ENCODE measurements at places on chromosomes 16 and 17. TPM values are rescaled to one million over a fixed set of nuclear protein-coding genes. Genes with fewer than 3 reads are reported as not detected.

- DNase-seq: no peak
Measured at GRCh38 chr17:48746916-48747444, 18.4 kb upstream of the HOXB13 start.

DNA sequence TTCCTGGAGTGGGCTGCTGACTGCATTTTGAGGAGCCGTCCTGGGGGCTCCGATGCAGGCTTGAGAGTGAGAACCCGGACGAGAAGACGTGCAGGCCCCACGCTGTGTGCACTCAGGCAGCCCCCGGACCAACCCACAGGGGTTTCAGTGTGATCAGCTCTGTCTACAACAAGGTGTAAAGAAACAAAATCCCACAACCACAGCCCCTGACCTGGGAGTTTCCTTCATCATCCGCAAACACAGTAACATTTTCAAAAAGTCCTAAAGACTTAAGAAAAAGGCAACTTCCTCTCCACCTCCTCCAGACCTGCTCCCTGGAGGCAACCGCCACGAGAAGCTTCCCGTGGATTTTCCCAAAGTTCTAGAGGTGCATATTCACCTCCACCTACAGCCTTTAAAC, 15.4 kb upstream of the MEAK7 start:
- DNase-seq: peak; percentile 77

DNA sequence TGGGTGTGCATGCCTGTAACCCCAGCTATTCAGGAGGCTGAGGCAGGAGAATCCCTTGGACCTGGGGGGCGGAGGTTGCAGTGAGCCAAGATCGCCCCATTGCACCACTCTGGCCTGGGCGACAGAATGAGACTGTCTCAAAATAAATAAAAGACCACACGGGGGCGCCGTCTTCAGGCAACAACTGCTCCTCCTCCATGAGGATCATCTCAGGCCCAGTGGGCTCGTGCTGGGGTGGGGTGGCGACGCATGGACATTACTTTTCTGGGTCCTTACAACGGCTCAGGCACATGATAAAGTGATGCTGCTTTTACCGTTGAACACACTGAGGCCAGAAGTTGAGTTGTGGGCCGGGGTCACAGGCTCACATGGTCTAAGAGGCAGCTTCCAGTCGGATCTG, 56.2 kb downstream of the PRMT7 start:
- peak; percentile 80 for DNase-seq

DNA sequence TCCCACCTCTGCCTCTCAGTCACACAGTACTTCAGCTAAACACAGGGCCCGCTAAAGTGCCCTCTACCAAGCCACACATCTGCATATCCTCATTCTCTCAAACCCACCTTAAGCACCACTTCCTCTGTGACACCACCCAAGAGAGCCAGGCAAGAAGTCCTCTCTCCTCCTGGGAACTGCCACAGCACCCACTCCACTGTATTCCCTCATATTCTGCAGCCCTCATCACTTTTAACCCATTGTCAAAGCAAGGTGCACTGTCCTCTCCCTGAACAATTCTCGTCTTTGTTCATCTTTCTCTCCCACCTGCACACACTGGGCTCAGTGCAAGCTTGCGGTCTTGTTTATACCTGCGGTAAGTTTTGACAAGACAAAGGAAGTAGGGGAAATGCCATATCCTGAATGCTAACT, 13.6 kb downstream of the CHD9 start:
- peak; percentile 43 for DNase-seq

DNA sequence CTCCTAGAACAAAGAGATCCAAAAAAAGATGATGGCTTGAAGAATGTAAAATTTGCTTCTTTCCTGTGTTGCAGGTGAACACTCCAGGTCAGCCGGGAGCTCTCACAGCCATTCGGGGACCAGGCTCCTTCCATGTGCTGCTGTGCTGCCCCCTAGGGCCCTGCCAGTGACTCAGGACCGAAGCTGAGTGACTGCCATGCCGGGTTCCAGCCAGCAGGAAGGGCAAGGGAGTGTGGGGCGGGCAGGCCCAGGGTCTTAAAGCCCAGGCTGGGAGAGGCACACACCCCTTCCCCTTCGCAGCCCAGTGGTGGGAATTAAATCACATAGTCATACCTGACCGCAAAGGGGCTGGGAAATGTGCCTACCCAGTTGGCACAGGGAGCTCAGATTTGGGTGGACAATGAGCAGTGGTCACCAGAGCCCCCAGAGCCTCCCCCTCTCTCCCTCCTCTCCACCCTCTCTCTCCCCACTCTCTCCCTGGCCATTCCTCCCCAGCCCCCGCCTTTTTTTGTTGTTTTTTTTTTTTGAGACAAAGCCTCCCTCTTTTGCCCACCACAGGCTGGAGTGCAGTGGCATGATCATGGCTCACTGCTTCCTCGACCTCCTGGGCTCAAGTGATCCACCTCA, 11.5 kb downstream of the EPOP start:
- peak; percentile 74 for DNase-seq

Gene MT1H
- total RNA-seq: 2.3 TPM

Gene OR2C1
- not detected for total RNA-seq

Gene RND2
- not detected for total RNA-seq

Gene SMIM5
- total RNA-seq: 0.25 TPM

Gene KRT38
- not detected for total RNA-seq

Gene JPH3
- total RNA-seq: 0.09 TPM
